Right ventricle myocardium inferior (tissue), 1 donor: ENCODE measurements at places on chromosomes 5 and 9. TPM values are rescaled to one million over a fixed set of nuclear protein-coding genes. Genes with fewer than 3 reads are reported as not detected.

DNA sequence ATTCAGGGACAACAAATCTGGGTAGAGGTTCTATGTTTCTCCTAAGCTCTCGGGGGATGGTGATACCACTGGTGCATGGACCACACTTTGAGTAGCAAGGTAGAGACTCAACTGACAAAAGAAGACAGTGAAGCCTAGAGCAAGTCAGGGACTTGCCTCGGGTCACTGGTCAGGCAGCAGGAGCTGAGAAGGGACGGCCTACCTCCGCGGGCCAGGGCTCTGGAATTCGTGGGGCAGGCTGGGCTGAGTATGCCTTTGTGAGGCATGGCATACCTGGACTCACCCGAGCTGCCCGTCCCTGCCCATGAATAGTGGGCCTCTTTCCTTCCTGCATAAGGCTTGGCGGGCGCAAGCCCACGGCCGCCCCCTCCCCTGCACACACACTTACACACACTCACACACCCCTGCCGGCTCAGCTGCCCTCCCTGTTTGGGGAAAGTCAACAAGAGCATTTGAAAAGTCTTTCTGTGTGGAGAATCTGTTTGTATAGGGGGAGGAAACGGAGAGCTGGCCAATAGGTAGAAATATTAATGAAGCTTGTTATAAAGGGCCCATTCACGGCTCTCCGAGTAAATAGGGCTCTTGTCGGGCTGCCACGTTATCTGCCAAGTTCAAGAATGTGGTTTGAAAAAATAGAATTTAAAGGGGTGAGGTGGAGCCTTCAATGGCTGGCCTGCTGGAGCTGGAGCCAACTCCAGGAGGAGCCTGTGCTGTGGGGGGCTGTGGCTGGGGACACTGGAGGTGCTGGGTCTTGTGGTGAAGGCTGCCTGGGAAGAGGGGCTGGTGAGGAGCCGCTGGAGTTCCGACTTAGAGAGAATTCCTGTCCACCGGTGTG, 19.1 kb upstream of the KIF12 start:
- DNase-seq: no peak

GRCh38 chr9:114317665-114318357, 5.1 kb upstream of the ORM1 start:
- DNase-seq: no peak

PTTG1 gene
- total RNA-seq: 1.4 TPM

- no peak for DNase-seq
Measured at GRCh38 chr5:8884029-8884428, 661.8 kb downstream of the SEMA5A start.

- no peak for DNase-seq
Measured at GRCh38 chr9:14310311-14310710, 3.6 kb downstream of the NFIB start.

DNA sequence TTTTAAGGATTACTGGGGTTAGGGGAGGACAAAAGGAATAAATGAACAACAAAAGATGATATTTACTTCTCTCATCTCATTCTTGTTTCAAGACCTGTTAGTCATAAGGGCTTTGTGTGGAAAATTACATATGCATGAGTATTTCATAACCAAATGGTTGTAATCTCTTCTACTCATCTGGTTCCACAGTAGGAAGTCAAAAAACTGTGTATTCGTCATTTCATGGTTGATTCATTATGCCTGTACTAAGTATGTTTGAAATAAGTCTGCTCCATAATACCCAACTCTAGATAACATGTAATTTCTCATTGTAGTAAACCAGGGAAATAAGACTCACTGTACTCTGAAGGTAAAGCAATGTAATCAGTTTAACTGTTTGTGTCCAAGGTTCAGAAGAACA, 212.9 kb downstream of the ARRDC3 start:
- DNase-seq: no peak

DNA sequence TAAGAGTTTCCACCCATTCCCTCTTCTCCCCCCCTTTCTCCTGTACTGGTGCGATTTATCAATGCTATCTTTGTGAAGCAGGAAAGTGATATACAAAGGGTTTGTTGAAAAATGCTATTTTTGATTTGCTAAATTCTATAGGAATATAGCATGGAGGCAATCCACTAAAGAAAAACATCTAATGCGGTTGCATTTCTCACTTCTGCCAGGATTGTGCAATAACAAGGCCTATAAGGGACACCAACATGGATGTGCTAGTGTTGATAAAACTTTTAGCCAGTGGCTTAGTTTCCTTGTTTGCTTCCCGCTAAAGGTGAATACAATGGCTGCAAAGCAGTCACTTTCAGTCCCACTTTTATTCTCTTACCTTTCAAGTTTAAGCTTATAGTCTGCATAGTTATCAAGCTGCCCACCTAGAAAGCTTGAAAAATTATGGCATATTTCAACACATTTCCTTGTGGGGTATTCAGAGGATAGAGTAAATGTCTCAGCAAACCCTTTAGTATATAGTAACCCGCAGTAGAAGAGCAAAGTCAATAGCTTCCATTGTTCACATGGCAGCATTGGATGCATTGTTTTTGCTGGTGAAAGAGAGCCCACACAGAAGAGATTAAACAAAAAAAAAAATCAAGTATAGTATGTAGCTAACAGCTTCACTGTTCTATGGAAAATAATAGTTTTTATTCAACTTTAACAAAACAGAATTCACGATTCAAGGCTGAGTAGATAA, 674.6 kb upstream of the SEMA6A start:
- DNase-seq: no peak

- no peak for DNase-seq
Measured at GRCh38 chr5:126972062-126972895, 58.1 kb downstream of the MARCHF3 start.

DNA sequence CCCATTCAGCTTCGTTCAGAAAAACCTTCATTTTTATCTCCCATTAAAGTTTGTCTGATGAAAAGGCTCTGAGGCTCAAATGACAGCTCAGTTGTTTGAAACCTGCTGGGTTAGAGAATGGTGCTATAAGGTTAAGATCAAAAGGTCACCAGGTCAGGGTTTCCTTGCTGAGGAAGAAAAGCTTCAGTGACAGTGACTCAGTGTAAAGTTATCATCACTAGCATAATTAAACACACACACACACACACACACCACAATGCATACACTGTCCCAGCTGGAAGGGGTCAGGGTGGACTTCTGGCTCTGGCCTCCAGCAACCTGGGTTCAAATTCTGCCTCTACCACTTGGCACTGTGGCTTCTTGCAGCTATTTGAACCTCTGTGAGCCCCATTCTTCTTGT, 281.1 kb downstream of the DOCK8 start:
- no peak for DNase-seq

ADAMTS19 gene
- 0.95 TPM for total RNA-seq

GRCh38 chr5:151158287-151158661, 695 bp upstream of the ANXA6 start:
- no peak for DNase-seq
